Epithelial cell of proximal tubule (primary cell): ENCODE measurements at places on chromosomes 6 and 20. TPM values are rescaled to one million over a fixed set of nuclear protein-coding genes. Genes with fewer than 3 reads are reported as not detected.

Gene PRR18
- total RNA-seq, result 0.94 TPM in 1 of 2 replicates, not detected in the other

- DNase-seq, result no peak
Measured at GRCh38 chr20:61881416-61881815, 184.3 kb downstream of the TAF4 start.

DNA sequence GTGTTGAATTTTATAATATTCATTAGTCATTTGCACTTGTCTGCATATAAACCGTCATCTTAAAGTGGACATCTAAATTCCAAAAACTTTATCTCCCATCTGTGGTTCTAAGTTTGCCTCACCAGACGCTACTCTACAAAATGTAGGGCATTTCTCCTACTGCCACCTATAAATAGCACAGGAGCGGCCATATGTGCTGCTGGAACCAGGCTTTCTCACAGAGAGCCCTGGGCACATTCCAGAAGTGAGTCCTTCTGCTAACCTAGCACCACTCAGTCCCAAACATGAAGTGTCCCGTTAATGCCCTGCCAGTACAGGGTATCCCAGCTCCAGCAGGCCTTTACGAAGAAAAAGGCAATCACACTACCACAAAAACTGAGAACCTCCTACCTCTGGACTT is 153.7 kb downstream of the TMEM242 start:
- DNase-seq, result no peak

Gene IL17F
- not detected in 2 replicates for total RNA-seq

- DNase-seq, result no peak
Measured at GRCh38 chr6:63793465-63794137, 158.0 kb downstream of the PHF3 start.
